Memory B cell (primary cell): ENCODE measurements at places on chromosomes 12 and 14.
A peak's percentile ranks its signal among the peaks of the same experiment; 100 is the strongest.

- no peak for DNase-seq
Measured at GRCh38 chr12:88868050-88868449, 287.8 kb upstream of the KITLG start.

- DNase-seq: no peak
Measured at GRCh38 chr12:52600475-52600874, 788 bp downstream of the KRT72 start.

DNA sequence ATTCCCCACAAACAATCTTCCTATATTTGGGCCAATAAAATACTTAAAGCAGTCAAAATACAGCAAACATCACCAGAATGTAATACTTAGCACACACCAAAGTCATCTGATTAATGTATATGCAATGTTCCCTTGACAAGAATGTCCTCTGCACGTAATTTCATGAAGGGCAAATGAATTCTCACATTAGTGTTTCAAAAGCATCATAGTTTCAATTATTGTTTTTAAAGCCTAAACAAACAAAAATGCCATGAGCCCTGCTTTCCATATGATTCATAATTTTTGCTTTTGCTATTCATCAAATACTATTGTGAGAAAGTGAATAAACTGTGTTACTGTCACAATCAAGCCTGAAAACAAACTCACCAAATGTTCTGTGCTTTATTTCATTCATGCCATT, 156.0 kb downstream of the EPS8 start:
- no peak for DNase-seq

GRCh38 chr14:60637479-60638315, 11.6 kb downstream of the SIX1 start:
- no peak for DNase-seq

DNA sequence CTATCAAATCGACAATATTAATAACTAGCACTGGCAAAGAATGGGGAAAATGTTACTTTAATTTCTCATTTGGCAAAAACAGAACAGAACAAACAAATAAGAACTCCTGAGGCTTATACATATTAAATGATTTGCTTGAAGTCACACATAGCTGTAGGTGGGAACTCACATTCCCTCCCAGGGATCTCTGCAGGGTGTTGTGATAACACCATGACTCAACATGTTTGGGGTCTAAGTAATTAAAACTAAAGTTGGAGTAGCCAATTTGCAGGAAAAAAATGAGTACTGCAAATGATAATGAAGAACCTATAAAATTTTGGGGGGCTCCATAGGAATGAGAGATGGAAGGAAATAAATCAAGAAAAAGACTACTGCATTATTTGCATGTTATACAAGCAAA, 27.5 kb downstream of the UNC79 start:
- DNase-seq: no peak

GRCh38 chr12:76680940-76681339, 83.0 kb upstream of the ZDHHC17 start:
- DNase-seq: no peak

GRCh38 chr14:96304956-96305355, 48.9 kb downstream of the BDKRB1 start:
- DNase-seq: no peak

DNA sequence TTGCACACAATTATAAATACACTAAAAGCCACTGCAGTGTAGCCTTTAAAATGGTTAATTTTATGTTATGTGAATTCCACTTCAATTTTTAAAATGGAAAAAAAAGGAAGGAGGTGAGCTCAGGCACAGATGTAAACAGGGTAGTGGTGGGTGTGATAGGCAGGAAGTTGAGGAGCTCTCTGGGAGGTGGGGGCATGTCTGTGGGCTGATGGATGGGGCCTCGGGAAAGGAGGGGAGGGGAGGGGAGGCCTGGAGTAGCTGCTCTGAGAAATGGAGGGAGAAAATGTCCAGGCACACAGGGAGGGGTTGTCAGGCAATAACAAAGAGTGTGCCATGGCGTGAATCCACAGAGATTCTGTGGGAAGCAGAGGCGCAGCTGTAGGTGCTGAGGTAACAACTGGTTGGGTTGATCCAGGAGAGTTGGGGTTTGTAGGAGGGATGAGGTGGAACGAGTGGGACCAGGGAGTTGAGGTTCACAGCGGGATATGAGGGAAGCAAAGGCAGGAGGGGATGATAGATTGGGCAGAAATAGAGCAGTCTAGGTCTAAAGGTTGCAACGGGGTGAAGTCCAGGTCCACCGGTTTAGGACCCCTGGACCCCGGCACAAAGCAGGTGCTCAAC, 57.2 kb downstream of the LTBP2 start:
- no peak for DNase-seq

- no peak for DNase-seq
Measured at GRCh38 chr14:32230695-32231280, 27.7 kb upstream of the RNU6-8 start.

DNA sequence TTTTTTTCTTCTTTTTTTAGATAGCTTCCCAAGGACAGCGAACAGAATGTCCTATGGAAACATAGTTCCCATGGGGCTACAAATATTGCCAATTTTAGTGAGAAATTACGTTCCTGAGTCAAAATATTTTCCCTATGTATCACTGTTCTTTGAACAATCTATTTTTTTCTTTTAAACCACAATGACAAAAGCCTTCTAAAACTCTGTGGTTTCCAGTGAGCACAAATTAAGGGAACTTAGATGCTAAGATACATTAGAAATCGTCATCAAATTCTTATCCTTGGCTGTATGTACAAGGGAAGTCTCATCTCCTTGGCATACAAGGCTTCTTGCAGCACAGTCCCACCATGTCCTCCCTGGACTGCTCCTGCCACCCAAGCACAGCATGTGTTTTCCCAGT, 17.9 kb downstream of the CPM start:
- no peak for DNase-seq

GRCh38 chr14:78324353-78324752, 154.2 kb downstream of the NRXN3 start:
- DNase-seq: no peak

GRCh38 chr12:99152337-99152736, 495.2 kb upstream of the GARIN6 start:
- DNase-seq: no peak

DNA sequence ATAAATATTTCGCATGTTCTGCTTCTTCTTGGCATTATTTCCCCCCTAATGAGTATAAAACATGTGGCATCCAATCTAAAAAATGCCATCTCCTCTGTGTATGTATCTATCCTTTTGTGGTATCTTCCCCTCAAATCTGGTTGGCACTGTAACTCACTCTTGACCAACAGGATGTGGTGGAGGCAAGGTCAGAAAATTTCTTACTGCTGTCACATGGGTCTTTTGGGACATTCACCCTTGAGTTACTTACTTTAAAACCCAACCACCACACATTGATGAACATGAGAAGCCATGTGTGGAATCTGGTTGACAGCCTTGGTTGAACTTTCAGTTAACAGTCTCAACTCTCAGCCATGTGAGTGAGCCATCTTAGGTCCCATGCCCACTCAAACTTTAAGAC, 516.9 kb downstream of the SLC16A7 start:
- DNase-seq: no peak

DNA sequence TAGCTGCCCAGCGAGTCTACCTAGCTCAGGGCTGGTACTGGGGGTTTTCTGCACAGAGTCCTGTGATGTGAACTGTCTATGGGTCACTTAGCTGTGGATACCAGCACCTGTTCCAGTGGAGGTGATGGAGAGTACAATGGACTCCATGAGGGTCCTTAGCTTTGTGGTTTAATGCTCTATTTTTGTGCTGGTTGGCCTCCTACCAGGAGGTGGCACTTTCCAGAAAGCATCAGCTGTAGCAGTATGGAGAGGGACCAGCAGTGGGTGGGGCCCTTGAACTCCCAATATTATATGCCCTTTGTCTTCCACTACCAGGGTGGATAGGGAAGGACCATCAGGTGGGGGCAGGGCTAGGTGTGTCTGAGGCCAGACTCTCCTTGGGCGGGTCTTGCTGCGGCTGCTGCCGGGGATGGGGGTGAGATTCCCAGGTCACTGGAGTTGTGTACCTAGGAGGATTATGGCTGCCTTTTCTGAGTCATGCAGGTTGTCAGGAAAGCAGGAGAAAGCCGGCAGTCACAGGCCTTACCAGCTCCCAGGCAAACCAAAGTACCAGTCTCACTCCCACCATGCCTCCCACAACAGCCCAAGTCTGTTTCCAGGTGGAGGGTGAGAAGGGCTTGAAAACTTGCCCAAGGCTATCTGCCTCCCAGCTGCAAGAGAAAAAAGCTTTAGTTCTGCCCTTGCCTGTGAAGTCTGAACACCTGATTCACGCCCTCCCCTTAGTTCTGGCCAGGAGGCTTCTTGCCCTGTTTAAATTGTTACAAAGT, 163.0 kb upstream of the NUDT4 start:
- no peak for DNase-seq

GRCh38 chr12:103441437-103442181, 54.2 kb downstream of the C12orf42 start:
- DNase-seq: peak; percentile 70

- DNase-seq: no peak
Measured at GRCh38 chr12:52667509-52667908, 12.7 kb downstream of the KRT1 start.

GRCh38 chr12:18146363-18146762, 56.4 kb upstream of the RERGL start:
- DNase-seq: no peak

DNA sequence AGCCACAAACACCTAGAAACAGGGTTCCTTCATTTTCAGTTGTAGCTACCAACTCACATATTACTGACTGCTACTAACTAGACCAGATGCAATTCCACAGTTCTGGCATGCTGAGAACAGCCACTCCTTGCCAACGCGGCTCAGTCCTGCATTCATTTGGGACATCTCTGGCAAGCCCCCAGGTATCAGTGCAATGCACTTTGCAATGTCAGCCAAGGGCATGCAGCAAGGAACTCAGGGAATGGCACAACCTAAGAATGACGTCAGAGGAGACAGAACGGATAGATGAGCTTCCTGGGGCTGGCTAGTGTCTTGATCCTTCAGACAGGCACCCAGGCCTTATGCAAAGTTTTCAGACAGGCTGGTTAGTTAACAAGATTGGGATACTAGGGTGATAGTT, 29.6 kb downstream of the MAP3K9 start:
- DNase-seq: no peak

GRCh38 chr12:6205144-6205539, 4.9 kb downstream of the CD9 start:
- no peak for DNase-seq

DNA sequence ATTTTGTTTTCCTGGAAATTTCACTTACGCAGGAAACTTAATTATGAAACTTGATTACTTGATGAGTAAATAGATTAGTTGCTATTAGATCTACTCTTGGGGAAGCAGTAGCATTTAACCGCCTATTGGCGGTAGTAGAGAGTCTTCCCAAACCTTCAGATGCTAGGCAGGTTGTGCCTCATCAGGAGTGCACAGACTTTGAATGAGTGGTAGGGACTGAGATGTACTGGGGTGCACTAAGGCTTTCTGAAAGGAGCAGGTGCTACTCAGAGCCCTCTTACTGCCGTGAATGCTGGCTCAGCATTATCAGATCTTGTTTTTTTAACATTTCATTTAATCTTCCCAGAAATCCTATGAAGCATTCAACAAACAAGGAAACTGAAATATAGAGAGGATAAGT, 7.7 kb downstream of the GATC start:
- no peak for DNase-seq

DNA sequence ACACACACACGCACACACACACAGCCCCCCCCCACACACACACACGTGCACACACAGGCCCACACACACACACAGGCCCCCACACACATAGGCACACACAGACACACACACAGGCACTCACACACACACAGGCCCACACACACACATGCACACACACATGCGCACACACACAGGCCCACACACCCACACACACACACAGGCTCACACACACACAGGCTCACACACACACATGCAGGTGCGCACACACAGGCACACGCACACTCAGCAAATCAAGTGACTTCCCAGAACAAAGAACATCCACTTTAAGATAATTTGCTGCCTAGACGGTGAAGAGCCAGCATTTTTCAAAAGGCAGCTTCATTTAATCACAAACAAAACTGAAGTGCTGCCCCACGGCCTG, 78.5 kb upstream of the FBRSL1 start:
- DNase-seq: no peak

DNA sequence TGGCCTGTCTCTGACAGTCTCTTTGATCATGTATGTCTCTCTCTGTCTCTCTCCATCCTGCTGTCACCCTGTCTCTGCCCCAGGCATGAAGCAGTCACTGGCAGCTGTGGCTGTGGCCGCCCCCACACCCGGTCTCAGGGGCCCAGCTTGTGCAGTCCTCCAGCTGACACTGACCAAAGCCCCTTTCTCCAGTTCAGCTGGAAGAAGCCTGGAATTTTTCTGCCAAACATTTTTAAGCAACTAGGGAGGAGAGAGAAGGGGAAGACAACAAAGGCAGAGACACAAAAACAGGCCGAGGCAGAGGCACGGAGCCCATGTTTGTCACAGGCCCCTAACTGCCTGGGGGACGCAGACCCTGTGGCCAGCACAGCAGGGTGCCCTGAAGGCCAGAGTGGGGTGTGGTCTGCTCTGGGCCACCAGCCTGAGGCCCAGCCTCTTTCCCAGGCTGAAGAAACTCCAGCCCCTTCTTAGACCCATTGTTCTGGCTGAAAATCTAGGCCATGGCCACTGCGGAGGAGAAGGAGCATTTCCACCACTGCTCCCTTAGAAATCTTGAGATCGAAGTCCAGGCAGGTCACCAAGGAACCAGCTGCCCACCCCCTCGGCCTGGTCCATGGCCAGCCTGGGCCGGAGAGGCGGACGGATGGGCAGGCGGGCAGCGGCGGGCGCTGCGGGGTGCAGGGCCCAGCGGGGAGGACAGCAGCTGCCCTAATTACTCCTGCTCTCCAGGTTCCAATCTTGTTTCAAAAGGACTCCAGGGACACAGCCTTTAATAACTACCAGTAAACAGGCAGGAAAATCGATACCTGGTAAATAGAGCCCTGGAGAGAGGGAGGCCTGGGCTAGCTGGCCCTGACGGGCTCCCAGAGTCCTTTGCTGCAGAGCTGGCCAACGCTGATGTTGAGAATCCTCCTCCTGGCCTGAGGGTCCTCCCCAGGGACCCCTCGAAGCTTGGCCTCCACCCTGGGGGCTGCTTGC, 14.9 kb downstream of the DTX1 start:
- no peak for DNase-seq

- DNase-seq: no peak
Measured at GRCh38 chr12:122743895-122744525, 8.6 kb upstream of the DENR start.

DNA sequence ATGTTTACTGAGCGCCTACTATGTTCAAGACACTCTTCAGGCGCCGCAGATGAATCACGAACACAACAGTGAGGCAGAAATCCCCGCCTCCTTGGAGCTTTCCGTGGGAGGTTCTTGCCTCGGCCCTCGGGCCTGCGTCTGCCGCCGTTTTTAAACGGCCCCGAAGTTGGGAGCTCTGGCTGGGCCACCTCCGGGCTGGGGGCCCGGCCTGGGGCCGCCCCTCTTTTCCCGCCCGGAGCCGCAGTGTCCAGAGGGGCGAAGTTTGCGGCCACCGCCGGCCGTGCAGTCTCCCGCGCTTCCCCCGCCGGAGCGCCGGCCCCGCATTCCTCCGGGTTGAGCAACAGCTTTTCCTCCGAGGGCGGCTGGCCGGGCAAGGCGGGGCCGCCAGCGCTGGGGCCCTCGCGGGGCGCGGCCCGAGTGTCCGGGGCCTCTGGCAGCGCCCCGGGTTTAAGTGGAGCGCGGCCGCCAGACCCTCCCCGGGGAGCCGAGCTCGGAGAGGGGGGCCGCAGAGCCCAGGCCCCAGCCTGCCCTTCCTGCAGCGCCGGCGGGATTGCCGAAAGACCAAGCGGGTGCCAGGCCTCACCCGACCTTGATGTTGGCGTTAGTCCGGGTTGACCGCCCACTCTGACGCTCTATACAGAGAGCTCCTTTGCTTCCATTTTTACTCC, 18.7 kb upstream of the CTDSP2 start:
- peak; percentile 33 for DNase-seq

GRCh38 chr12:106910202-106910601, 45.5 kb upstream of the TMEM263 start:
- DNase-seq: no peak
